Suppressor macrophage treated with lipopolysaccharide for 1 hour (primary cell): ENCODE measurements at places on chromosomes 11 and 22.

GRCh38 chr11:59765068-59765735, 10.0 kb downstream of the STX3 start:
- DNase-seq: peak; percentile 74

GRCh38 chr11:11000579-11001283, 142.9 kb upstream of the ZBED5 start:
- DNase-seq: no peak

- no peak for DNase-seq
Observed at GRCh38 chr11:68137833-68138232, 16.6 kb upstream of the CHKA start.

GRCh38 chr11:45537614-45538013, 127.8 kb downstream of the CHST1 start:
- no peak for DNase-seq

- no peak for DNase-seq
Observed at GRCh38 chr11:113331441-113331840, 17.1 kb downstream of the TTC12 start.

DNA sequence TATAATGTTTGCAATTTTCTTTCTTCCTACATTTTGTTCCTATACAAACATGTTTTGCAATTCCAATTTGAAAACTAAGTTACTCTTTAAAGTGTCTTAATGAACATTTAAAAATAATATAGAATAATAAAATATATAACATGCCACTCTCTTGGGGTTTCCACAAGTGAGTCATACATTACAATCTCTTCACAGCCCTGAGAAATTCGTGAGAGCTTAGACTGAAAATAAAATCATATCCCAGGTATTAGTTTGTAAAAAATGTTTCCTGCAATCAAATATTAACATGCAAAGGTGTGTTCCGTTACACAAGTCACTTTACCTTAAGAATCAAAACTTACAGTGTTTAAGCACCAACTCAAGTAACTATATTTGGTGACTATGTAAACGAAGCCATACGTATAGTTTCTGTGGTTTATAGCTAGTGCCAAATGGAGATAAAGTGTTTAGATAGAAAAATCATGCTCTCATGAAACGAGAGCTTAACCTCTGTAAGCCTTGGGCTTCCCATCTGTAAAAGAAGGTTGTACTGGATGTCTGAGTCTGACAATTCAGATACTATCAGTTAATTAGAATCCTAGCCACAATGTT, 253.6 kb upstream of the ANO3 start:
- DNase-seq: no peak

- DNase-seq: no peak
Observed at GRCh38 chr11:77109236-77110019, 6.8 kb downstream of the OMP start.
